NCI-H446 treated with DMSO at 0.1 percent for 48 hours (cell line): ENCODE measurements at places on chromosomes 4 and X.

- no peak for DNase-seq
Measured at GRCh38 chrX:18146954-18147353, 73.7 kb downstream of the BEND2 start.

DNA sequence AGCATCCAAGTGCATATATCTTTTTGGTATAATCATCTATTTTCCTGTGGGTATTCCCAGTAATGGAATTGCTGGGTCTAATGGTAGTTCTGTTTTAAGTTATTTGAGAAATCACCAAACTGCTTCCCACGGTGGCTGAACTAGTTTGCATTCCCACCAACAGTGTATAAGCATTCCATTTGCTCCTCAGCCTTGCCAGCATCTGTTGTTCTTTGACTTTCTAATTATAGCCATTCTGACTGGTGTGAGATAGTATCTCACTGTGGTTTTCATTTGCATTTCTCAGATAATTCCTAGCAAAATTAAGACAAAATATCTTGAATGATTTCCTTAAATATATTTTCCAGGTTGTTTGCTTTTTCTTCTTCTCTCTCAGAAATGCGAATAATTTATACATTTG, 341.1 kb downstream of the GBA3 start:
- no peak for DNase-seq

DNA sequence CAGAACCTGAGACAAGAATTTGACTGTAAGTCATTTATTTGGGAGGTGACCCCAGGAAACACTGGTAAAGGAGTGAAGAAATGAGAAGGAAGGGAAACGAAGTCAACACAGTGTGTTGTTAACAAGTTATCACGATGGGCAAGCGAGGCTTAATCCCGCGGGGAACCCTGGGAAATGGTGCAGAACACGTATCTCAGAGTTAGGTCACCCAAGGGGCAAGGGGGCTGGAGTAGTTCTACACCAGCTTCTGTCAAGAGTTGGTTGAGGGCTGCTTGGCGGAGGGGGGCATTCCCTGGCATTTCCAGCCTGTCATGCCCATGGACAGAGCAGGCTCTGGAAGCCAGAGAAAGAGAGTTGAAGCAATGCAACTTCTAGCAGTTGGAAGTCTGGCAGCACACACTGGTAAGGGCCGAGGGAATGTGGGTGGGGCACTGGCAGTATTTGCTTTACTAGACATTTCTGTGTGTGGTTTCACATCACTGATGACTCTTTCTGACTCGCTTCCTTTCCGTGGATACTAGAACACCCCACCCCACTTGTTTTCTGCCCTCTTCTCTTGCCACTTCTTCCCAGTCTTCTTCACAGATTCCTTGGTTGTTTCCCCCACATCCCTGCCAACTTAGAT, 52.2 kb upstream of the ADGRG2 start:
- no peak for DNase-seq

DNA sequence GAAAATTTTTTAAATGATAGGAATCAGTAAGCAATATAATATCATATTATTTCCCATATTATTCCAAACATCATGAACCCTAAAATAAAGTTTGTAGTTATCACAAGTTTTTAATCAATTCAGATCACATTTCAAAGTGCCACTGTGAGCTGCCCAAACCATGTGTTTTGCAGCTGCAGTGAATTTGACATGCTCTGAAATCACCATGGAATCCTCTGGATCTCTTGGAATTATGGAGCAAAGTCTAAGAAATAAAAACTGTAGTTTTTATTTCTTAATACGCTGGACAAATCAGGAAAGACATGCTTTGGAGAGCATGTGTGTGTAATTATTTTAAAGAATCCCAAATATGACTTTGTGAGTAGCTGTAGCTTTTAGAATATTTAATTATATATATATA, 262.7 kb downstream of the ANKRD50 start:
- no peak for DNase-seq

DNA sequence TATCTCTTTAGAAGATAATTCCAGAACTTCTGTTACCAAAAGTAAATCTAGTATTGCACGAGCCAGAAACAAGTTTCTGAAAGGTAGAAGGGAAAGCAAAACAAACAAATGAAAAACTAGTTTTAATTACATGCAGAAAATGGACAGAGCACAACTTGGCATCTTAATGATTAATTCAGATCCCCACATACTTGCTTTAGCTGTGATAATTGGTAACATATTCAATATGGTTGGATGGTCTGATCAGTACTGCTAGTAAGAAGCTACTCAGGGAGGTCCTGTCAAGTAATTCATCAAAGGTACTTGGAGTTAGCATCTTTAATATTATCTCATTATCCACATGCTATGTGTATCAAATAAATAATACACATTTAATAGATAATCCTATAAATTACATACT, 204.3 kb downstream of the TRAM1L1 start:
- no peak for DNase-seq

DNA sequence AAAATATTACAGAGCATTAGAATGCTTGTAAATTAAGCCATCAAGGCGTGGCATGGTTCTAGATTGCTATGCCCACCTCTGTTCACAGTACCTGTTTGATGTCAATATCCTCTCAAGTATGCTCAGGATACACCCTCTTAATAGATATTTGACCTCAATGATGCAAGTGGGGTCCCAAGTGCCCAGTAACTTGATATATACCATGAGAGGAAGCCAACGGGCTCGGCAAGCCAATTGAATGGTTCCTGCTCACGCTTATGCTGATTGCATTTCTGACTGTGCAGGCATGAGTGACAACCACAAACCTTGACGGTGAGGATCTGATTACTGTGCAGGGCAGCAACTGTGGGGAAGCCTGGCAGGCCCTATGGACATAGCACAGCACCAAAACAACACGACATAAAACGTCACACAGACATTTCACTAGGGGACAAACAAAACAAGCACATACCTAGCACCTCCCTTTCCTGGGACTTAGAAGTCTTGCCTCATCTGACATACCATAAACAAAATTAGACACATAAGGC, 179.1 kb upstream of the ETNPPL start:
- DNase-seq, result no peak

- DNase-seq, result no peak
Measured at GRCh38 chr4:88109123-88109881, 49.1 kb downstream of the ABCG2 start.

DNA sequence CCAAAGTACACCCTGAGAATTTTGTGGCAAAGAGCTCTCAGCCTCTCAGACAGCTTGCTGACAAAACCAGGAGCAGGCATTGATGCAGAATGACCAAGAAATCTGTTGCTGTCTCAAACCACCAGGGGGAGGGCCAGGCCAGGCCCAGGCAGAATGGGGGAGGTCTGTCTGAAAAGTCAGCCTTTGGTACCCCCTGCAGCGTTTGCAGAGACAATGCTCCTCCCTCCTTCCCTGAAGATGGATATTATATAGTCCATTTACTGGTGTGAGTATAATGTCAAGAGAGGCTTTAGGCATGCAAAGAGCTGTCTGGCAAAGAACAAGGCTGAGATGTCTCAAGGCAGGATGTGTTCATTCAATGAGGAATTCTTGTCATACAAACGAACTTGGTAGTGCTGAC, 52.9 kb upstream of the TRPC5OS start:
- no peak for DNase-seq

DNA sequence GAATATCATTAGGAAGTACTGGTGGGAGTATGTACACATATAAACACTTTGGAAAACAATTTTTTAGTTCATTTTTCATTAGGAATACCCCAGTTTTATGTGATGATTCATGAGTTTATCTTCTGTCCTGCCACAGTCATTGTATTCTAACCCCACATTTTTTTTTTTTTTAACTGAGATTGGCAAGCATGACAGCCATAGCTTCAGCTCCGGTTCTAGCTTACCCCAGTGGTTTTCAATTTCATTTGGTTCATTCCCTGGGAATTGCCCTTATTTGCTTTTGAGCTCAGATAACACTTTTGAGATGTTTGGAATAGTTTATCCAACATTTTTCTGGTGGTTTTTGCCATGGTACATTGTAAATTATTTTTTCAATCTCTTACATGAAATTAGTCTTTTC, 21.0 kb upstream of the FMR1 start:
- no peak for DNase-seq

DNA sequence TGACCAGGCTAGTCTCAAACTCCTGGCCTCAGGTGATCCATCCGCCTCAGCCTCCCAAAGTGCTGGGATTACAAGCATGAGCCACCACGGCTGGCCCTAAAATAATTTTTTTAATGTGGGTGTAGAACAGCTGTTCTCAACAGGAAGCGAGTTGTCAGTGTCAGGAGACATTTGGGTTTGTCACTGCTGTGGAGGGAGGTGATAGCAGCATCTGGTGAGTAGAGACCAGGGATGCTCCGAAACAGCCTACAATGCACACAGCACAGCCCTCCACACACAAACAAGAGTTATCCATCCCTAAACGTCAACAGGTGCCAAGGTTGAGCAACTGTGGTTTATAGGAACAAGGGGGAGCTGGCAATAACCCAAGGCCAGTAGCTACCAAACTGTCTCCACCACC, 243.4 kb upstream of the STS start:
- no peak for DNase-seq

DNA sequence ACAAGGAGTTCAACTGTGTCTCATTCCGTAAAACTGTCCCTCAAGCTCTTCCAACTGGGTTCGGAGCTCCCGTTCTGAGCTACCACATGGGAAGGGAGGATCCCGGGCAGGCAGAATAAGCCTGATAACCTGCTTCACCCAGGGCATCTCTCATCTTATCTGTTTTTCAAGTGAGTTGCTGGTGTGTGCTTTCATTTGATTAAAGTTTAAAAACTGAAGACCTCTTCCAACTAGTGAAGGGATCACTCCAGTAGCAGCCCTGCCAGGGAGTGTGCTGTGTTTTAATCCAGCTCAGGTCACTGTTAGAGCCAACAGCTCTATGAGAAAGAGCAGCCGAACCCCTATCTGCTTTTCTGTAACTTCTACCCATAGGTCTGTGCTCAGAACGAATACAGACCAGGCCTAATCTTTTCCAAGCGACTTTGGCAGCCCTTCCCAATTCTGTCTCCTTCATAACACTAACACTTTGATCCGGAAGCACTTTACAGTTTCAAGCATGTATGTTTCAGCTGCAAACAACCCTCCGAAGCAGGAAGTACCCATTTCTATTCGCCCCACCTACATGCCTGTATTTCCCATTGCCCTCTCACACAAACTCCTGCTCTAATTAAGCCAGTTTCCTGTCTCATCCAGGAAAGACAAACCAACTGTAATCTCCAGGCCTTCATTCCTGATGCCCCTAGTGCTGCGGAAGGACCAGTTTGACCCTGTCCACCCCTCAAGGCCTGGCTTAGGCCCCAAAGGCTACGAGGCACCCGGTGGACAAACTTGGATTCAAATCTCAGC, 60.9 kb downstream of the IRF2 start:
- DNase-seq, result no peak

GRCh38 chr4:134388351-134388750, 186.8 kb upstream of the PABPC4L start:
- no peak for DNase-seq

- DNase-seq, result no peak
Measured at GRCh38 chrX:20372533-20372932, 105.8 kb upstream of the RPS6KA3 start.

DNA sequence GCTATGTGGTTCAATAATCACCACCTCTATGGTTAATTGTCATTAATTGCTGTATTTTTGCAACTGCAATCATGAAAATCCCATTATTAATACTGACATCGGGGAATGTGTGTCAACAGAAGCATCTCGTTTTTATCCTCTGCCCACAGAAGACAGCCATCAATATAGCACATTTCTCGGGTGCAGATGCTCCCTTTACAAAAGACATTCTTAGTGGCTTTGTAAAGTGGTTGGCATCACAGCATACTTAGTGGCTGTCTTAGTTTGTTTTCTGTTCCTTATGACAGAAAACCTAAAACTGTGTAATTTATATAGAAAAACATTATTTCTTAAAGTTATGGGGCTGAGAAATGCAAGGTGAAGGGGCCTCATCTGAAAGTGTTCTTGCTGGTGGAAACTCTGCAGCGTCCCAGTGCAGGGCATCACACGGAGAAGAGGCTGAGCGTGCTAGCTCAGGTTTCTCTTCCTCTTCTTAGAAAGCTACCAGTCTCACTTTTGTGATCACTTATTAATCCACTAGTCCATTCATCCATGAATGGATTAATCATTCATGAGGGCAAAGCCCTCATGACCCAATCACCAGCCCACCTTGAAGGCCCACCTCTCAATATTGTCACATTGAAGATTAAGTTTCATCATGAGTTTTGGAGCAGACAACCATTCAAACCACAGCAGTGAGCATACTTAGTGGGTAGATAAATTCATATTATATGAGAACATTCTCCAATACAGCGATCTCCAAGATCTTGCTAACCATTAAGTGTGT, 1067.7 kb upstream of the PABPC4L start:
- DNase-seq, result no peak

DNA sequence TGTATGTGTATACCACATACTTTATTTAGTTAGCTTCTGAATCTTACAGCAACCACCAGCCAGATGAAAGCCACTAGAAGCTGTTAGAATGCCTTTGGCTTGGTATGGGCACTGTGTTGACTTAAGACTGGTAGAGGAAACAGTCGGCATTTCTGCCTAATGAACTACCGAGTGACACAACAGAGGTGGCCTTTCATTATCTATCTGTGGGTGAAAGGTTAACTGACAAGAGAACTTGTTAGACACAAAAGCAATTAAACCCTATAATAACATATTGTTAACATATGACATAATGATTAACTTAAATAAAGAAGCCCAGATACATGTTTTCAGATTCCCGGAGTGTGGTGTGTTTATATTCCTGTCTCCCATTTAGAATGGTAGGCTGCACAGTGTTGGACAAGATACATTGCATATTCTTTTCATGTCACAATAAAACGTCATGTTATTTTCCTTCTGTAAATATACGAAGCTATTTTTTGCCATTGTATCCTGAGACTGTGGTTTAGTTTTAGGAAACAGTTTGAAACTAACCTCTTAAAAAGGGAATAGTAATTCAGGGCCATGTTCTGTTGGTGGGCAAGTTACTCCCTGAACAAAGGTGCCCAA, 181.5 kb downstream of the SLIT2 start:
- no peak for DNase-seq

DNA sequence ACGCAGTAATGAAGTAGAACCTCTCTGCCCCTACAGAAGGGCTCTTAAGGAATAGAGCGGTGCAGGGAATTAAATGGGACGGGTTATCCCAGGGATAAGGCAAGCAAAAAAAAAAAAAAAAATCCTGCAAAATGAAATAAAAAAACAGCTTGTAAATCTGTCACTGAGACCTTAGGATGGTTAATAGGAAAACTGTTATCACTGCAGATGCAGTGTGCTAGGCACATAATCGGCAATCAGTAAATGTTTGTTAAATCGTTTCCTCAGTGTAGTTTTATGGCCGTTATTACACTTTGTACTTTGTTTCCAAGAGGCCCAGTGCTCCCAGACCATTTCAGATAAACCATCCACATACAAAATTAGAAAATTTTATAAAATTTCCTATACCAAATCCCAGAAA, 1.0 kb downstream of the HNRNPH2 start:
- no peak for DNase-seq

GRCh38 chr4:8321220-8321619, 51.7 kb downstream of the HTRA3 start:
- no peak for DNase-seq

DNA sequence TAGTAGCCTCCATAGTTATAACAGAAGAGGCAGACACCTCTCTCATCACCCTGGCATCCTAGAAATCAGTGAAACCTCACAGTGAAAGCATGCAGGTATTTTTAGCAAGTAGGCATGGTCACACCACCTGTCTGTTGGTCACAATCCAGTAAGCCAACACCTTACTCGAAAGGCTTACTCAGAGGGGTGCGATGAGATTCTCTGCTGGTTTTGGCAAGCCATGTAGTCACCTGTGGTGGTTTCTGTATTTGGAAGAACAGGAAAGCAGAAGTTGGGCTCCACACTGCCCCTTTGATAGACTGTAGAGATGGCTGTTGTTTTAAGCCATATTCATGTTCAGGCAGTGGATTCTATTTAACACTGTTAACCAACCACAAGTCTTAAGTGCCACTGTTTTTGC, 134.7 kb downstream of the DCLK2 start:
- DNase-seq, result no peak
